ENCODE measurements at places on chromosomes 7 and 10.

DNA sequence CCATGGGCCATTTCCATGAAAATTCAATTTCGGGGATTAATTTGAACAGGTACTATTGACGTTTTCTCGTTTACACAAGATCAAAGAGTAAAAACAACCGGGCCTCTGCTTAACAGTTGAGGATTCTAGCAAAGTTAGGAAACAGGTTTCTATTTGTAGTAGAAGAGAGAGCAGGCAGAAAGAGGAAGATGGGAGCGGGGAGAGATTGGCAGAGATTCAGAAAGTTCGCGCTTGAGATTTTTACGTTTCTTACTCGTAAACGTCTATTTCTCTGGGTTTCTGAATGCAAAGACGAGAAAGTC is 571 bp upstream of the VWC2 start:
- no peak for DNase-seq

DNA sequence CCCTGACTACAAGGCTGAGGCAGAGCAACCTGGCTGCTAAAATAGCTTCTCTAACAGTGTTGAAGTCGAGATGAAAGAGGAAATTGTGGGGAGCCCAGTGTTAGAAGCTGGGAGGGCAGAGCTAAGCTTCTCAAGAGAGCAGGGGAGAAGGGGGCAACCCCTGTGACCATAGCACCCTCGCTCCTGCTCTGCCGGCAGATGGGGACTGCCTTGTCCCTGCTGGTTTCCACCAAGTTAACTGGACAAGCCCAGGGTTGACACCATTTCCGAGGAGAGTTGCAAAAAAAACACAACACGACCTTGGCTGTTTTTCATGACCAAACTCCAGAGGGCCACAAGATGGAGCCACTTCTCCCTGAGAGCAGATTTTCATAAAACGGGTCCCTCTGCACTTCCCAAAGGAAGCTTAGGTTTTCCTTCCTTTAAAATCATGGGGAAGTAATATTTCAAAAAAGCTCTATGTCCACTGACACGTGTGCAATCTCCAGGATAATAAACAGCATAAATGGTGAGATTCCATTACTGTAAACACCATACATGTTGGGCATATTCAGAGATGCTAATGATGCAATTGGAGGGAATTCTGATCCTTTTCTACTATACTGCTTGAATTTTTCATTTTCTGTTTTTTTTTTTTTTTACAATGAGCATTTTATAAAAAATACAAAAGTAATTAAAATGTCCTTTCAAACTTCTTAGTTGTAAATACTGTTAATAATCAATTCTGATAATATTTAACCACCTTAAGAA is 140.4 kb downstream of the PIP4K2A start:
- no peak for DNase-seq

GRCh38 chr10:52525761-52526160 is 211.7 kb downstream of the DKK1 start:
- DNase-seq, result no peak

- DNase-seq, result no peak
These were observed 60.1 kb downstream of the ZMIZ1 start for GRCh38 chr10:79128923-79129305.

DNA sequence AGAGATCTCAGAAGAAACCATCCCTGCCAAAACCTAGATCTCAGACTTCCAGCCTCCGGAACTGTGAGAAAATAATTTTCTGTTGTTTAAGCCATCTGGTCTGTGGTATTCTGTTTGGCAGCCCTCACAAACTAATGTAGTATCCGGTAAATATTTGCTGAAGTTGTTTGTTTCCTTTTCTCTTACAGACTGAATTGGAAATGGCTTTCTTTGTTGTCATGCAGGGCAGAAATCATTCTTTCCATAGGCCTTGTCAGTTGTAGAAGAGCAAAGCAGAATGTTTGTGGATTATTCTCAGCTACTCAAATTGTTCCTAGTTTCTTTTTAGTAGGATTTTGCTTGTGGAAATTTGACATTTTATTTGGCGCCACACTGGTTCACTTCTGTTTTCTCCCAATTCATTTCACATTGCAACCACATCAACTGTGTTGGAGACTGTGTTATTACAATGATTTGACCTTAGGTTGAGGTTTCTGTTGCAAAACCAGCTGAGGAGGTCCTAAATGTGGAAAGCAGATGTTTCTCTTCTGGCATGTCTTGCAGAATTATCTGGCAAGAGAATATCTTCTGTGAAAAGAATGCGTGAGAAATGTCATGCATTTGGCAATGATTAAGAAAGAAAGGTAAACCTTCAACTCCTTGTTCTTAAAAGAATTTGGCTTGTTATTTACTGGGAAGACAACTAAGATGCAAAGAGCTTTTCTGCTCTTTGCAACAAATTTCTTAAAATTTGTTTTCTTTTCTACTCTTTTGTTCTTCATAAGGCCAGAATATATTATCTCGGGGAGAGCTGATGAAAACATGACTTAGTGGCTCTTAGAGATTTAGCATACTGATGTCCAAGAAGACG is 25.8 kb downstream of the ACTA2 start:
- DNase-seq, result no peak

- DNase-seq, result no peak
These were observed 106.2 kb upstream of the DLX6 start for GRCh38 chr7:96899108-96899507.
